ENCODE measurements at places on chromosomes 3 and 15.

DNA sequence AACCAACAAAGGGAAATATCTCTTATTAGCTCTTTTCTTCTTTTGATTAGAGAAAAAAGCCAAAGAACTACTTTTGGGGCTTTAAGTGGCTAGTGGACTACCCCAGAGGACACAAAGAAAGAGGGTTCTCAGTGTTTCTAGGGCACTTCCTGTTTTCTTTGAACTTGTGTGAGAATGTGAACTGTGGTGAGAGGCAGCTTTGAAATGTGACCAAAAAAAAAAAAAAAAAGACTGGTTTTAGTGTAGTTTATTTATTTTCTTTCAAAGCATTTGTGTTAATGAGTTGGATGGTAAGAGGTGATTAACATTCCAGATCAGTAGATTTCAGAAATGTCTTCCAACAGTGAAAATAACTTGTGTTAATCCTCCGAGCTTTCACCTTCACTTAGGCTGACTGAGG, 32.4 kb downstream of the SELENOT start:
- no peak for DNase-seq

DNA sequence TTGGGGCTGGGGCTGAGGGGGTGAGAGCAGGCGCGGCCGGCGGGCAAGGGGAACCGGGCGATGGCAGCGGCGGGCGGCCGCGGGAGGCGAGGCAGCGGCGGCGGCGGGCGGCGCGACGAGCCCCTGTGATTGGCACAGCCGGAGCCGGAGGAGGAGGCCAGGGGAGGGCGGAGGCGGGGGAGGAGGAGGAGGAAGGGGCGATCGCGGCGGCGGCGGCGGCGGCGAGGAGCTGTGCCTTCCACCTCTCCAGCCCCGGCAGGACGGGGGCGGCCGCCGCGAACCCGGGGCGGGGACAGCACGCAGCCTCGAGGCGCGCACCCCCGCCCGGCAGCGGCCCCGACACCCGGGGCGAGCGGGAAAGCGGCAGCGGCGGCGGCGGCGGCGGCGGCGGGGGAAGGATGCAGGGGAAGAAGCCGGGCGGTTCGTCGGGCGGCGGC, at the start of gene SLCO3A1:
Gene SLCO3A1, plus strand, starts transcription at position 198 of the 437 bp plus-strand sequence.
- DNase-seq = peak; percentile 80

GRCh38 chr3:60076331-60076730, 1026.5 kb upstream of the CFAP20DC start:
- peak; percentile 2 for DNase-seq

- no peak for DNase-seq
Observed at GRCh38 chr3:148756311-148756710, 58.6 kb downstream of the AGTR1 start.

DNA sequence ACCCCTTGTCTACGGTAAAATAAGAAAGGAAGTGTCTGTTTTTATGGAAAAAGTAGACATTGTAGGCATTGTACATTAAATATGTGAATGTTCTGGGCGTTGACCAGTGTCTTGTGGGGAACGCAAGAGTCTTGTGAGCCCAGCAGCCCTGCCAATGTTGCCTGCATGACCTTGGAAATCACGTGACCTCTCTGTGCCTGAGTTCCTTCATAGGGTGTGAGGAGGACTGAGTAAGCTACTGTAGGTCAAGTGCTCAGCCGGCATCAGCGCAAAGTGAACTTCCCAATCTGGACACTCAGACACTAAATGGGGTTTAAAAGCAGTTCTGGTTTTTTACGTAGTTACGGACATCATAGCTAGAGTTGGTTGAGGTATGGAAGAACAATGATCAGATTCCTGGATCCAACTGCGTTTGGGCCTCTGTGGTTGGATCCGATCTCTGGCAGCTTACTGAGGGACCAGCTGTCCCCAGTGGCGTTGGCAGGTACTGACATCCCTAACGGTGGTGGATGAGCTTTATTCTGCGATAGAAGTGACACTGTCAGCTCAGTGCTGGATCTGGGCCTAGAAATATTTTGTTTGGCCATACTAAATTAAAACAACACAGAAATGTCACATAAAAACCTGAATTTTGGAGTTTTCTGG, 63.8 kb downstream of the SPSB4 start:
- no peak for DNase-seq

DNA sequence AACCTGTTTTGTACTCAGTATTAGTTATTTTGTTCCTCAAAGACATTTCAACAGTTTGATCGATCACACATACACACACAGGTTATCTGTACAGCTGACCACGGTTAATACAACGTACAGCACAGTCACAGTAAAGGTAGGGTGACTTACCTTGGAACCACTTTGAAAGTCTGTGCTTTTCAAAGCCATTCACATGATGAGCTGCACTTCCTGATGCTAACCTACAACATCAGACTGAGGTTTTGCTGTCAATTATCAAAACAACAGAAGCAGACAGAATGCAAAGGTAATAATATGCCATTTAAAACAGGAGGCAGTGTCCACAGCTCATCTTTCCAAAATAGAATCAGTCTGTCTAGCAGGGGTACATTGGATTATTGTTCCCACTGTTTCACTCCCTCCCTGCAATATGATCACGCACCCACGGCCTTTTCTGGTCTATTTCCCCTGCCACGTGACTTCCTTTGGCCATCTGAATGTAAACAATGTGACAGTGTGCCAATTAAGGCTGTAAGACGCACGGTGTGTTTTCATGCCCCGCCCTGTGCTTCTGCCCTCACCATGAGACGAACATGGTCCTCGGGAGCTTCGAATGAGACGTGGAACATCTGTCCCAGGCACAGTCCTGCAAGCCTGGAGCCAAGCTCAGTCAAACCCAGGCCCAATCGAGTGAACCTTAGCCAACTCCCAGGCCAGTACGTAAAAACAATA, 102.4 kb downstream of the FMN1 start:
- DNase-seq = no peak

DNA sequence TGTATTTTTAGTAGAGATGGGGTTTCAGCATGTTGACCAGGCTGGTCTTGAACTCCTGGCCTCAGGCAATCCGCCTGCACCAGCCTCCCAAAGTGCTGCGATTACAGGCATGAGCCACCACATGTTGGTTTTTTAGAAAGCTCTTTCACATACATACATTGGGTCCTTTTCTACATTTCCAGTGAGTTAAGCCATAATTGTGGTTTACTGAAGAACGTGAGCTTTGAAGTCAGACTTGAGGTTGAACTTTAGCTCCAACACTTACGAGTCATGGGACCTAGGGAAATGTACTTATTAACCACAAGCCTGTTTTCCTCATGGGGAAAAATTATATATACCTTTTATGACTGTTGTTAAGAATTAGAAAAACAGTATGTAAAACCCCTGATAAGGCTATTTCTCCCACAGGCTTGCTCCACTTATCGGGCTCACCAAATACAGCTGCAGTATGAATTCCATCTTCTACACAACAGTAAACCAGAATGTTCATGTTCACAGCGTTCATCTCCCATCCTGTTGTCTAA, 39.0 kb downstream of the GPR160 start:
- no peak for DNase-seq
